ENCODE measurements at places on chromosomes 5 and 9.

GRCh38 chr5:160036243-160036642 is 27.3 kb downstream of the TTC1 start:
- no peak for DNase-seq

DNA sequence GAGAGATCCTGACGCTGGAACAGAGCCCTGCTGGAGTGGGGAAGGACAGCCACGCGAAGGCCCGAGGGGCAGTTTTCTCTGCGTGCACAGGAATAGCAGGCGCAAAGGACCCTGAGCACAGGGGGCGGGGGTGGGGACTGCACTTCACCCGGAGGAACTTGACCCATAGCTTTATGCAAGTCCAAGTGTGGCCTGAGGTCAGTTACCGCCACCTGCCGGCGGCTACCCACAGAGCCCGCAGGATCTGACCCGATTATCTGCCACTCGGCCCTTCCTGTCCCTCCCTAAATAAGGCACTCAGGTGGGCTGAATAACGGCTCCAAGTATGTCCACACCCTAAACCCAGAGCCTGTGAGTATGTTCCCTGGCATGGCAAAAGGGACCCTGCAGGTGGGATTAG is 65.4 kb upstream of the FCN1 start:
- DNase-seq = no peak

GRCh38 chr5:37077146-37077545 is 172.0 kb downstream of the CPLANE1 start:
- DNase-seq = no peak

- no peak for DNase-seq
Measured at GRCh38 chr5:180274695-180275094, 17.2 kb downstream of the MAPK9 start.

DNA sequence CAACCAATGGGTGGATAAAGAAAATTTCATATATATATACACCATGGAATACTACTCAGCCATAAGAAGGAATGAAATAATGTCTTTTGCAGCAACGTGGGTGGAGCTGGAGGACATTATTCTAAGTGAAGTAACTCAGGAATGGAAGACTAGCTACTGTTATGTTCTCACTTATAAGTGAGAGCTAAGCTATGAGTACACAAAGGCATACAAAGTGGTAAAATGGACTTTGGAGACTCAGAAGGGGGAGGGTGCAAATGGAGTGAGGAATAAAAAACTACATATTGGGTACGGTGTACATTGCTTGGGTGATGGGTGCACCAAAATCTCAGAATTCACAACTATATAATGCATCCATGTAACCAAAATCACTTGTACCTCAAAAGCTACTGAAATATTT is 67.2 kb upstream of the RUSC2 start:
- no peak for DNase-seq

DNA sequence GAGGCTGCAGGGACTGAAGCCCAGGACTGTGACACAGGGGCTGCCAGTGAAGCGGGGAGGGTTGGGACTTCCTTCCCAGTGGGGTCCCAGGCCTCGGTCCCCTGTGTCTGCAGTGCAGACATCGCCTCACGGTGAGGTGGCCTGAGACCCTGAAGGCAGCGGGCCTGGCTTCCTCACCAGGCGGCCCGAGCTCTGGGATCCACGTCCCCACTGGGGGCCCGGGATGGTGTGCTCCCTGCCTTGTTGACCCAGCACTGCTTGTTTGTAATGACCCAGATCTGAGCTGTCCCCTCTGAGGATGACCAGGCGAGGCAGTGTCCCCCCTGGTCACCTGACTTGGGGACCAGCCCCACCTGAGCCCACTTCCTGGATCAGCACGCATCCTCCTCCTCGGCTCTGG is 53.1 kb downstream of the COL5A1 start:
- DNase-seq = no peak

DNA sequence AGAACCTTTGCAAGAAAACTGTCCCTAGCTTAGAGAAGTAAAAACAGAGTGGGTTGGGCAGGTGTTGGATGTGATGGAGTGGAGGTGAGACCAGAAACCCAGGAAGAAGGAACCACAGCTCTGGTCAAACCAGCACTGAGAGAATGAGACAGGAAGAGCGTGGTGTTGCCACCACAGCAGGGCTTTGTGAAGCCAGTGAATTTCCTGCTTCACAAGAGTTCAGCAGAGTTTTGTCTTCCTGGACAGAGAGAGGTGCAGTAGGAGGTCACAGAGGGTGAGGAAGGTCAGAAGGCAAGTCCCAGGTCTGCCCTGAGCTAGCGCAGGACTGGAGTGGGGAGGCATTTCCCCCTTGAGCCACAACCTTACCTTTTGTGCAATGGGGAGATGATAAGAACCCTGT is 2306.2 kb upstream of the ACO1 start:
- no peak for DNase-seq

GRCh38 chr5:118554981-118555380 is 433.4 kb downstream of the DTWD2 start:
- no peak for DNase-seq

- no peak for DNase-seq
Measured at GRCh38 chr9:127825319-127826051, 22.8 kb downstream of the FPGS start.

All from CD4-positive, alpha-beta T cell treated with Interleukin-4 for 4 hours (primary cell).